ENCODE measurements at places on chromosomes 13 and 19.

- no peak for DNase-seq
These were observed 10.5 kb downstream of the GNG7 start for GRCh38 chr19:2691951-2692350.

DNA sequence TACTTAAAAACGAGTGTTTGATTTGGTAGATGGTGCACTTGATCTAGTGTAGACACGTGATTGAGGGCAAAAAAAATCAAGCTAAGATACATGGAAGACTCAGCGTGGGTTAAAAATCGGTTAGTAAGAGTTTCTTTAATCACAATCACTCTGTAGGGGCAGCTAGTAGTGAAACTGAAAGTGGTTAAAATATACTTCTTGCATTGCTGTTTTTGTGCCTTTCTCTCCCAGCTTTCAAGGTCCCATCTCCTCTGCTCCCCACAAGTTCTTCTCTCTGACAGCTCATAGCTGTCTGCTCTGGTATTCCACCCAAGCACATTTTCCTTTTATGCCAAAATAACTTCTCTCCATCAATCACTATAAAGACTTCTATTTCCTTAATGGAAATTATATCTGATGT, 1089.7 kb downstream of the EFNB2 start:
- DNase-seq = no peak

GRCh38 chr13:31213651-31214289, 14.0 kb downstream of the B3GLCT start:
- DNase-seq = no peak

DNA sequence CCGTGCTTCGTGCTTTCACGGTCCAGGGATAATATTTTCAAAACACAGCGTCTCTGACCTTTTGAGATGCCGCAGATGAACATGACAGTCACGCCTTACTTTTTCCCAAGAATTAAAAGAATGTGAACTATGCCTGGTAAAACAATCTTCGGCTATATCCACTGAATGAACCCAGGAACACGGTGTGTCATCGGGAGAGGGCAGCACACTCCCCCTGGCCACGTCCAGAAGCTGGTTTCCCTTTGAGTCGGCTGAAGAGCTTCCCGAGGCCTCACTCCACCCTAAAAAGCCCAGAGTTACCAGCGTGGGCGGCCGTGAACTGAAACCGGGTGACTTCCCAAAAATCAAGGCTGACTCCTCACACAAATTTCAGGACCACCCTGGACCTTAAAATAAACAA, 22.9 kb upstream of the SHISA2 start:
- no peak for DNase-seq

GRCh38 chr19:39100500-39101166, 16.5 kb downstream of the ACP7 start:
- no peak for DNase-seq

Measured in T-helper 9 cell (primary cell).